NCI-H226 (cell line): ENCODE measurements at places on chromosomes 12 and 14.

GRCh38 chr12:64184216-64184615 is 37.9 kb downstream of the KICS2 start:
- no peak for DNase-seq

DNA sequence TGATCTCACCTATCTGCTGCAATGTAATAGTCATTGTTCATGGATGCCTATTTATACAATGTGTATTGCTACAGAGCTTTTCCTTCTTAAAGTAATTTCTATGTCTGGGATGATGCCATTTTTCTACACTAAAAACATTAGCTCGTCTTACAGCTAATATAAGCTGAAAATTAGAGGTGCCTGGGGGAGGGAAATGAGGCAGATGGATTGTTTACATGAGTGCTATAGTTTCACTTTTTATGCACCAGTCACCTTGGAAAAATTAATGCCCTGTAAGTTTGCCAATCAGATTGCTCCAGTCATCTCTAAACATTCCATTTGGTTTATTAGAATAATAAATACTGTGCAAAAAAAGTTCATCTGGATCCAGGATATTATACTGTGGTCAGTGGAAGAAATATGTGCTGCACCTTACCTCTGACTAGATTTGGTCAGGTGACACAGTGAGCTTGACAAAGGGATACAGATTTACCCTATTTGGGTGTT is 436.2 kb downstream of the RAD51B start:
- DNase-seq = peak; percentile 68

DNA sequence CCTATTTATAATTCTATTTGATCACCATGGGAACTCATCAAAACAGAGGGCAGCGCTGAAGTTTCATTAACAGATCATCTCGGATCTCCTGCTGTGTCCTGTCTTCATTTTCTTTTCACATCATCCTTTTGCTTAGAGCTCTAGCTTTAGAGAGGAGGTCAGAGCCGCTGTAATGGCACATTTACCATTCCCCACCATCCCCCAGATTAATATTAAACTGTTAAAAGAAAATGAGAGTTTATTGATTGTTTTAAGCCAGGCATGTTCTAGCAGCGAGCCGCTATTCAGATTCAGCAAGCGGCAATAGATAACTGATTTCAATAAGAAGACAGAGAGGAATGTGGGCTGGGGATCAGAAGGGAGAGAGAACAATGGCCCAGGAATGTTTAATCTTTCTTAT is 308.8 kb downstream of the EGLN3 start:
- DNase-seq = no peak

GRCh38 chr14:89428546-89429198 is 11.6 kb upstream of the FOXN3 start:
- no peak for DNase-seq

GRCh38 chr12:10562306-10562933 is 51.0 kb downstream of the MAGOHB start:
- DNase-seq = no peak

DNA sequence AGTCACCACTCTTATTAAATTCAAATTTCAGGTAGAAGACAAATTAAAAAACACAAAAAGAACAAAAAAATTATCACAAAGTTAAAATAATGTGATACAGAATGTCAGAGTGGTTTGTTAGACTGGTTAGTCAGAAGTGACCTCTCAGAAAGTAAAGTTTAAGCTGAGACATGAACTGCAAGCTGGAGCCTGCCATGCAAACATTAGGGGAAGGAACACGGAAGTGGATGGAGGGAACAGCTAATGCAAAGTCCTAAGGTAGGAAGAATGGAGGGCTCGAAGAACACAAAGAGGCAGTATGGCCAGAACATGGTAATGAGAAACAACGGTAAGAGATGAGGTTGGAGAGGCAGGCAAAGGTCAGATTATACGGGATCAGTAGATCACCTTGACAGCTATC is 41.7 kb downstream of the WDHD1 start:
- no peak for DNase-seq

DNA sequence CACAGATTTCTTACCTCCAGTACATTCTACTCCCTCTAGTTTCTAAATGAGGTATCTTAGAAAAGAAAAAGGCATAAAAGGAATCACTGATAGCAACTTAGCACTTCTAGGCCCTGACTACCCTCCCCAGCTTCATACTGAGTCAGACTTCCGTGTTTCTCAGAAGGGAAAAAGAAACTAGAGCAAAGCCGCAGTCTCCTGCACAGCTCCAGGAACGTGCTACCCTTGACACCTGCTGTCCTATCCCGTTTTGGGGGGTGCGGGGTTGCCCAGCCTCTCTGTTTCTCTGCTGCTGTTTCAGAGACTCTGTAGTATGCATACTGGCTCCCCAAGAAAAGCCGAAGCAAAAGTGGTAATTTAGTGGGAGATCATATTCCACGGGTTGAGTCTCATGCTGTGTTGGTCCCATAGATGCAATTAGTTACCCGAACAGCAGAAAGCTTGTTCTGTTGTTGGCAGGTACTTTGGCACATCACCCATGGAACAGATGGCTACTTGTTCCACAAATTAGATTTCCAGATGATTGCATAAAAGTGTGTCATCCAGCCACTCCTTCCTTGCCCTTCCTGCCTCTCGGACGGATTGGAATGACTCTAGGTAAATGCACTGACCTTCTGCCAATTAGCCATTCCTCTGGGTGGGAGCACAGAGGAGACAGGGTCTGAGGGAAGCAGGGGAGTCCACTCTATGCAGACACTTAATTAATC is 438.1 kb downstream of the FUT8 start:
- no peak for DNase-seq
